D341Med (cell line): ENCODE measurements at places on chromosomes 7 and 10.

DNA sequence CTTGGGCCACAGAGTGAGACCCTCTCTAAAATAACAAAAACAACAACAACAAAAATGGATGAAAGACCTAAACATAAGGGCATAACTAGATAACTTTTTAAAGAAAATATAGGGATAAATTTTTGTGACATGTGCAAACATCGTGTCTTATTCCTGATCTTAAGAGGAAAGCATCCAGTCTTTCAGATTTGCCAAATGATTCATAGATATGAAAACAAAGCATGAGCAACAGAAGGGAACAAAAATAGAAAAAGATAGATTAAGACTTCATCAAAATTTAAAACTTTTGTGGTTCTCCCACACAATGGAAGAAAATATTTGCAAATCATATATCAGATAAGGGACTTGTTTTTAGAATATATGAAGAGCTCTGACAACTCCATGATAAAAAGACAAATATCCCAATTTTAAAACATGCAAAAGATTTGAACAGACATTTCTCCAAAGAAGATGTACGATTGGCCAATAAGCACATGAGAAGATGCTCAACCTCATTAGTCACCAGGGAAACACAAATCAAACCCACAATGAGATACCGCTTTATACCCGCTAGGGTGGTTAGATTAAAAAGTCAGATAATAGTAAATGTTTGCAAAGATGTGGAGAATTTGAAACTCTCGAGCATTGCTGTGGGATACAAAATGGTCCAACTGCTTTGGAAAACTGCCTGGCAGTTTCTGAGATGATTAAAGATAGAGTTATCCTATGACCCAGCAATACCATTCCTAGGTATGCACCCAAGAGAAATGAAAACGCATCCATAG, 20.3 kb downstream of the PPIF start:
- no peak for DNase-seq

DNA sequence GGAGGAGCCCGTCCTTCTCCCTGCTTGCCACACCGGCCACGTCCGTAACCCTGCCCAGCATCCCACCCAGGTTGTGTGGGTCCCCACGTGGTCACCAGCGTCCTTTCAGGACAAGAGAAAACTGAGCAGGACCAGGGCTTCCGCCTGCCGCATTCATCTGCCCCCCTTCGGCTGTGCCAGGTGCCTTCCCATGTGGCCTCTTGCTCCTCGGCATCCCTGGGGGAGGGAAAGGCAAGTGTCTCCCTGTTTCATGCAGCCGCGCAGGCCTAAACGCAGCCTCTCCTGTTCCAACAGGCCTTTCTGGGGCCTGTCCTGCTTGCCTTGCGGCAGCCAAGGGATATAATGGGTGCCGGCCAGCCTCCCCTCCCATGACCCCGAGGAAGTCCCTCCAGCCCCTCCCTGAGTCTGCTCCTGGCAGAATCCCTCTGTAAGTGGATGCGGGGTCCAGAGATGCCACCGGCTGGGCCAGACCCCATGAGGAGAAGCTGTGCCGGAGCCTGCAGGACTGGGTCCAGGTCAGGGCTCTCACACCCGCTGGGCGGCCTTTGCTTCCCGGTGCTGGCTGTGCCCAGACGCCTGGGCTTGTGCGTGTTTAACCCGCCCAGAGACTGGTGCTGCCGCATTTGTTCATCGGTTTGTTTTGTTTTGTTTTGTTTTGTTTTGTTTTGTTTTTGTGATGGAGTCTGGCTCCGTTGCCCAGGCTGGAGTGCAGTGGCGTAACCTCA, 23.1 kb downstream of the SHH start:
- DNase-seq = no peak

GRCh38 chr7:16650266-16650665, 4.3 kb downstream of the BZW2 start:
- DNase-seq = no peak

DNA sequence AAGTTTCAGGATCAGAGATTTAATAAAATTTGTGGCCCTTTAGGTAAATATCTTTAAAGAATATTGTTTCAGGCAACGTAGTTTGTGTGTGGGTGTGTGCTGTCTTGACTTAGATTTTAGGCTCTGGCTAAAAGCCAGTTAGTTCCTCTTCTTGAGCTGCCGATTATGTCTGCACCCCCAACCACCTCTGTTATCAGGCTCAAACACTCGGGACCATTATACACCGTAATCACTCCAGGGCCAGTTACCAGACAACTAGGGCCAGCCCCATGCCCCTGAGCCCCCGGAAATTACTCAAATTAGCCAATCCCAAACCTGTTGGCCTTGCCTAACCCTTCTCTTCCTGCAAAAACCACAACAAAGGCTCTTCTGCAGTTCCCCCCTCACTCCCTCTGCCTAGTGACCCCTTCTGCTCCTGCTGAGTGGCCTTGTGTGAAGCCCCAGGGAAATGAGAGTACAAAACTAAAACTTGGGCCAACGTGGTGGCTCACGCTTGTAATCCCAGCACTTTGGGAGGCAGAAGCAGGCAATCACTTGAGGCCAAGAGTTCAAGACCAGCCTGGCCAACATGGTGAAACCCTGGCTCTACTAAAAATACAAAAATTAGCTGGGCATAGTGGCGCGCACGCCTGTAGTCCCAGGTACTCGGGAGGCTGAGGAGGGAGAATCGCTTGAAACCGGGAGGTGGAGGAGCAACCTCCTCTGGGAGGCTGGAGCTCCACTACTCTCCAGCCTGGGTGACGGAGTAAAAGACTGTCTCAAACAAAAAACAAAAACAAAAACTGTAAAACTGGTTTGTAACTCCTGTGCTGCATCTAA, 9.2 kb upstream of the HNRNPF start:
- DNase-seq = no peak

GRCh38 chr10:61835069-61835945, 66.2 kb upstream of the ARID5B start:
- peak; percentile 62 for DNase-seq

DNA sequence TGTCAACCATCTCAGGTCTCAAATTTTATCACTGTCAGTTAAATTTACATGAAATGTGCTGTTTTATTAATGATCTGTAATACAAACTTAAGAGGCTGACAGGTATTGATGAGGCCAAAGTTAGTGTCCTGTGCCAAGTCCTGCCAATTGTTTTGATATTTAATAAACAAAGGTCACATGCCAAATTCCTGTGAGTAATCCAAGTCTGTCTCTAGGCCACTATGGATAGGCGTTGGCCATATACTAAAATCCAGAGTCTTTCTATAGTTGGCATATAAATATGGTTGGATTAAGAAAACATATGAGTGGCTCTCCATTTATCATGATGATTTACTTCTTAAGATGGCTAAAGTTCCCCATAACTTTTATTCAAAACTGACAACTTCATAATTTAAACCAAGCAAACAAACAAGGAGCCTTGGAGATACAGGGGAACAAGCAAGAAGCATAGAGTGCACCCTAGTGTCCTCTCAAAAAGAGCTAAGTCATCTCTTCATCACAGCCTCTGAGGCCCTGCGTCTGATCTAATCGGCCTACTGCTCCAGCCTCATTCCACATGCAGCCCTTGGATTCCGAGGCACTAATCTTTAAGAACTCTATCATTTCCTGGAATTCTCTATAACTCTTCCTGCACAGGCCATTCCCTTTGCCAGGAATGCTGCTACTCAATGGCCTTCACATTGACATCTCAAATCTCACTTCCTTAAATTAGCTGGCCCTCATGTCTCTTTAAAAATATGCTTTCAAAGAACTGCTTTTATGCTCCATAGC, 32.7 kb upstream of the NRCAM start:
- DNase-seq = no peak

DNA sequence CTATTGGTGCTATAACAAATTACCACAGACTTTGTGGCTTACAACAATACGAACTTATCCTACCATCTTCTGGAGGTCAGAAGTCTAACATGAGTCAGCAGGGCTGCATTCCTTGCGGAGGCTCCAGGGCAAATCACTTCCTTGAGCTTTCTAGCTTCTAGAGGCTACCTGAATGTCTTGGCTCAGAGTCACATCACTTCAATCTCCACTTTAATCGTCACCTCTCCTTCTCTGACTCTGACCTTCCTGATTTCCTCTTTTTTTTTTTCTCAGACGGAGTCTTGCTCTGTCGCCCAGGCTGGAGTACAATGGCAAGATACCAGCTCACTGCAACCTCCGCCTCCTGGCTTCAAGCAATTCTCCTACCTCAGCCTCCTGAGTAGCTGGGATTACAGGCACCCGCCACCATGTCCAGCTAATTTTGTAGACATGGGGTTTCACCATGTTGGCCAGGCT, 44.6 kb upstream of the ANAPC16 start:
- DNase-seq = no peak

DNA sequence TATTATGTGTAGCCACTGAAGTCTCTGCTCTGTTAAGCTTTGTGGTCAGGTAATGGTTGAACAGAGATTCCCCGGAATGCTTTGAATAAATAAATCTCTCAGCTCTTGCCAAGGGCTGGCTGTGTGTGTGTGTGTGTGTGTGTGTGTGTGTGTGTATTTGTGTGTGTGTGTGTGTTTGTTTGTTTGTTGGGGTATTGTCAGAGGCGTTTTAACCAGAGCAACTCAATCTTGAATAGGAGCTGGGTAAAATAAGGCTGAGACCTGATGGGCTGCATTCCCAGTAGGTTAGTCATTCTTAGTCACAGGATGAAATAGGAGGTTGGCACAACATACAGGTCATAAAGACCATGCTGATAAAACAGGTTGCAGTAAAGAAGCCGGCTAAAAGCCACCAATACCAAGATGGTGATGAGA, 256.2 kb upstream of the CACNA2D1 start:
- no peak for DNase-seq

DNA sequence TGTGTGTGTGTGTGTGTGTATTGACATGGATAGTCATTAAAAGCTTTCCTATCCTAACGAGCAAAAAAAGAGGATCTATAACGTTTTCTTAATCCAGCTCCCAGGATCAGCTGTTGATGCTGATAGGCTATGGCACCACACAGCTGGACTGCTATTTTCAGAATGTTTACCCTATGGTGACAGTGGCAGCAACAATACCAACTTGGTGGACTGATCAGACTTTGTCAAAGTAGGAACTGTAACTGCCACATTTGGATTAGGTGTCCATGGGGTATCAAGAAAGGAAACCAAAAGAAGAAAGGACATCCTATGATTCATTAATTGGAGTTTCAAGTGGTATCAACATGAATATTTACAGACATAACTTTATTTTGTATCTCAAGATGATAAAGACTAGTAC, 2.7 kb upstream of the CLEC5A start:
- no peak for DNase-seq

GRCh38 chr10:64571056-64571455, 1049.9 kb downstream of the REEP3 start:
- no peak for DNase-seq

- DNase-seq = no peak
Measured at GRCh38 chr10:118277871-118278270, 64.3 kb downstream of the FAM204A start.

GRCh38 chr10:32379950-32380551, 33.1 kb upstream of the EPC1 start:
- no peak for DNase-seq

GRCh38 chr7:35504365-35504764, 190.6 kb downstream of the HERPUD2 start:
- DNase-seq = no peak

DNA sequence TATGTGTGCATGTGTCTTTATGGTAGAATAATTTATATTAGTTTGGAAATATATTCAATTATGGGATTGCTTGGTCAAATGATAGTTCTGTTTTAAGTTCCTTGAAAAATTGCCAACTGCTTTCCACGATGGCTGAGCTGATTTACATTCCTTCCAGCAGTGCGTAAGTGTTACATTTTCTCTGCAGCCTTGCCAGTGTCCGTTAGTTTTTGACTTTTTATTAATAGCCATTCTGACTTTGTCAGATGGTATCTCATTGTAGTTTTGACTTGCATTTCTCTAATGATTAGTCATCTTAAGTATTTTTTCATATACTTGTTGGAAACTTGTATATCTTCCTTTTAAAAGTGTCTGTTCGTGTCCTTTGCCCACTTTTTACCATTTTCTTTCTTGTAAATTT, 434.2 kb upstream of the POT1 start:
- DNase-seq = no peak

DNA sequence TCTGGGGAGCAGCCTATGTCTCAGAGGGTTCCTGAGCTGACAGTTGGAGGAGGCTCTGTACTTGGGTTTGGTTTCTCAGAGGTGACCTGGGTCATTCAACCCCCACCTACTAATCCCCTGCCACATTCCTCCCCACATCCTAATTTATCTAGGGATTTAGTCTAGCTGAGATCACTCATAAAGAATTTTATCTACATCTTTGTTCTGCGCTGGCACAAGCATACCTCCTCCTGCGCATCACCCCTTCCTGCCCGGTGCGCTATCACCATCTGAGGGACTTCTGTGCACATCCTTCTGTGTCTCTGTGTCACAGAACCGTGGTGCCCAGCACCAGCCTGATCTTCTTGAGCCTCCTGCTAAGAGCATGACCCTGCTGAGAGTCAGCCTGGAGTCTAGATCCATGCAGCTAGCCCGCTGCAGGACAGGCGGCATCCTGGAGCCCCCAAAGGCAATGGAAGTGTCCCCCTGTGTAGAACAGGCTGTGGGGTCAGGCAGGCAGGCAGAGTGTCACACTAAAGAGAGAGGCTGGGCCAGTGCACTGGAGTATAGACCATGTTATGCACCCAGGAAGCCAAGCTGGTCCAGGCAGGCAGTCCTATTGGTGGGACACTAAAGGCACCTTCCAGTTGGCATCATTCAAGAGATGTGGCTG, 63.6 kb downstream of the ARHGAP22 start:
- no peak for DNase-seq

GRCh38 chr10:11145495-11145855, 127.8 kb downstream of the CELF2 start:
- DNase-seq = no peak
